ENCODE measurements at places on chromosomes 3 and 15.

DNA sequence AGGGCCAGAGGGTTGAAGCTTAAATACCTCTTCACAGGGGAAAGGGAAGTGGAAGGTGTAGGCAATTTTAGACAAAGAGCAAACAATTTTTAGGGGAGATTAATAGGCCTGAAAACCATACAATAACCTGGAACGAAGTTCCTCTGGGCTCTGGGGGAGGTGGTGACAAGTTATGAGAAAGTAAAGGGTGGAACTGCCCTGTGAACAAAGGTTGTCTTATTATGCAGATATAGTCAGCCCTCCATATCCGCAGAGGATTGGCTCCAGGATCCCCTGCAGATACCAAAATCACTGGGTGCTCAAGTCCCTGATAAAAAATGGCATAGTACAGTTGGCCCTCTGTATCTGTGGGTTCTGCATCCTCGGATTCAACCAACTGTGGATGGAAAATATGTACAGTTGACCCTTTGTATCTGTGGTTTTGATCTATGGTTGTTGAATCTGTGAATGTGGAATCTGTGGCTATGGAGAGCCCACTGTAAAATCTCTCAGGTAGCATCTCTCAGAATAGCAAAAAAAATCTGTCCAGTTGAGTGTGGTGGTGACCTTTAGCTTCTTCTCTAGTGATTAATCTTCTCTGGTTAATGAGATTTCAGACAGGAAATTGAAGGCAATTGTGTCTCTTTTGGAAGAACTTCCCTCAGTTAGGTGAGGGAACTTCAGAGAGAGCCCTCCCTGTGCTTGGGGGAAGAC, 40.2 kb downstream of the CLEC3B start:
- no peak for DNase-seq

GRCh38 chr15:74664028-74664616, 31.7 kb downstream of the EDC3 start:
- DNase-seq: no peak

- DNase-seq: peak; percentile 58
These were observed 37.6 kb upstream of the SLC9A9 start for GRCh38 chr3:143885780-143886427.

- DNase-seq: no peak
These were observed 18.6 kb upstream of the SLC41A3 start for GRCh38 chr3:126102530-126102951.

- peak; percentile 75 for DNase-seq
These were observed 207.1 kb downstream of the TBC1D2B start for GRCh38 chr15:77870195-77871065.

- DNase-seq: no peak
These were observed 64.8 kb upstream of the ARL8B start for GRCh38 chr3:5057272-5057671.

DNA sequence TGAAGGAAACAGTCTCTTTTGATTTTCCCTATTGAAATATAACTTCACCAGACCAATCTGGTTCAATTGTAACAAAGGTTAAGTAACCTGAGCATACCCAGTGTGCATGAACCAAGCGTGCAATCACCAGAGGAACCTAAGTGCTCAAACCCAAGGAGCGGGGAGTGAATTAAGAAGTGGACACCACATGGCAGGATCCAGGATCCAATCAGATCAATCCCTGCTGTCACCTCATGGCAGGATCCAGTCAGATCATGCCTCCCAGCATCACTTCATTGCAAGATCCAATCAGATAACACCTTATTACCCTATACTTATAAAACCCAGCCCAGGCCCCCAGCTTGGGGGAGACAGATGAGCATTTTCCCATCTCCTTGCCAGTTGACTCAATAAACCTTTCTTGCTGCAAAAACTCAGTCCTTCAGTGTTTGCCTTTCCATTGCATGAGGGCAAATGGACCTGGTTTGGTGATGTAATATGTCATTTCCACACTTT, 38.9 kb upstream of the RNU6-1 start:
- no peak for DNase-seq

- no peak for DNase-seq
These were observed 83.4 kb downstream of the ATP2B2 start for GRCh38 chr3:10421996-10422395.

GRCh38 chr3:151091685-151092345, 6.4 kb downstream of the MED12L start:
- DNase-seq: no peak

DNA sequence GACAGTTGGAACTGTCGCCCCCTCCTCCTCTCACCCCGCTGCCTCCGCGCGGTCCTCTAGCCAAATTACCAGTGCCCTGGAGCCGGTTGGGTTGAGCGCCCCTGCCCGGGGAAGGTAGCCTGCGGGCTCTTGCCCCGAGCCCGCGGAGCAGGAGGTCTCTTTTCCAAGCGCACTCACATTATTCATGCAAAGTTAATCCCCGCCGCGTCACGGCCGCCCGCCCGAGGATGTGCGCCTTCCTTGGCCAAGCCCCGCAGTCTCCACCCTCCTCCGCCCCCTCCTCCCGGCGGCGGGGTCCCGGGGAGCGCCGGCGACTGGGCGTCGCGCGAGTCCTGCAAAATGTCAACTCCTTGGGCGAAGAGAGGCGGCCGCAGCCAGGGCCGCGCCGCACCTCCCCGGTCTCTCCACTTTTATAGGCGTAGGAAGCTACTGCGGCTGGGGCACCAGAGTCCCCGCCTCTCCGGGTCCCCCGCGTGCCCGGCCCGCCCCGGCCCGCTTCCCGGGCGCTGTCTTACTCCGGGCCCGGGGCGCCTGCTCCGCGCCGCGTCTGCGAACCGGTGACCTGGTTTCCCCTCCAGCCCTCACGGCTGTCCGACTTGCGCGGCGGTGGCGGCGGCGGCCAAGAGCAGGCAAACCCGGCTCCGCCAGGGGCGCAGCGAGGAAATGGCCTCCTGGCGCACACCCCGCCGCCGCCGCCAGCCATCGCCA, at the start of gene THRB:
THRB (minus strand) TSS at position 233 of the 708 bp plus-strand sequence.
- DNase-seq: peak; percentile 88

DNA sequence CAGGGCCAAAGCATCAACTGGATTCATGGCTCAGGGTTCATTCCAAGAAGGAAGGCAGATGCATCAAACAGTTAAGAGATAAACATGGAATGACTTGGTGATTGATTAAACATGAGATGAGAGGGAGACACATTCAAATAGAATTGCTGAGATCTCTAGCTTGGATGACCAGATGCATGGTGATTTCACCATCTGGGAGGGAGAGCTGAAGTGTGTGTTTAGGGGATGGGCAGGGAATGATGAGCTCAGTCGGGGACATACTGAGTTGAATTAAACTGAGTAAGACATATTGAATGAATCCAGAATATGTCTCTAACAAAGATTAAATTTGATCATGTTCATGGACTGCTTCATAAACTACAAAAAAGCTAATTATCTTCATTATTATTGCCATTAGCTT, 35.5 kb downstream of the CADPS start:
- DNase-seq: no peak

GRCh38 chr3:48500656-48501055, 3.3 kb downstream of the SHISA5 start:
- DNase-seq: no peak

DNA sequence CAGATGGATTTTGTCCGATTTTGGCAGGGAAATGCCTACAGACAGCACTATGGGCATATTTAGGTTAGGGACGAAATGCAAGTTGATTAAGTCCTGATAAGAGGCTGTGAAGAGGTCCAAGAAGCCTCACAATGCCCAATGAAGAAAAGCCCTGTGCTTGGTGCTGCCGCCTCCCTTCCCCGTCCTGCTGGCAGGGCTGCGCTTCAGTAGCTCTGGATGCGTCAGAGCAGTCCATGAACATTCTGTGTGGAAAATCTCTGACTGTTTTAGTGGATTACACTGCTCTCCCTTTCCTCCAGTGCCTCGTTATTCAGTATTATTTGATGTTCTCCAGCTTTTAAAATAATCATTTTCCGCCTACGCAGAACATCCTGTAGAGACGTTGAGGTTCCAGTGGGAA, 39.6 kb downstream of the MLH1 start:
- DNase-seq: no peak

- DNase-seq: no peak
These were observed 56.5 kb downstream of the KY start for GRCh38 chr3:134594331-134594741.

GRCh38 chr3:46701181-46701939, at the start of gene TMIE:
TSS of gene TMIE (plus strand) at chr3:46701392. CDS start at chr3:46701488, 96 bp downstream.
- no peak for DNase-seq

GRCh38 chr3:178802259-178802658, 266.0 kb downstream of the KCNMB2 start:
- no peak for DNase-seq

DNA sequence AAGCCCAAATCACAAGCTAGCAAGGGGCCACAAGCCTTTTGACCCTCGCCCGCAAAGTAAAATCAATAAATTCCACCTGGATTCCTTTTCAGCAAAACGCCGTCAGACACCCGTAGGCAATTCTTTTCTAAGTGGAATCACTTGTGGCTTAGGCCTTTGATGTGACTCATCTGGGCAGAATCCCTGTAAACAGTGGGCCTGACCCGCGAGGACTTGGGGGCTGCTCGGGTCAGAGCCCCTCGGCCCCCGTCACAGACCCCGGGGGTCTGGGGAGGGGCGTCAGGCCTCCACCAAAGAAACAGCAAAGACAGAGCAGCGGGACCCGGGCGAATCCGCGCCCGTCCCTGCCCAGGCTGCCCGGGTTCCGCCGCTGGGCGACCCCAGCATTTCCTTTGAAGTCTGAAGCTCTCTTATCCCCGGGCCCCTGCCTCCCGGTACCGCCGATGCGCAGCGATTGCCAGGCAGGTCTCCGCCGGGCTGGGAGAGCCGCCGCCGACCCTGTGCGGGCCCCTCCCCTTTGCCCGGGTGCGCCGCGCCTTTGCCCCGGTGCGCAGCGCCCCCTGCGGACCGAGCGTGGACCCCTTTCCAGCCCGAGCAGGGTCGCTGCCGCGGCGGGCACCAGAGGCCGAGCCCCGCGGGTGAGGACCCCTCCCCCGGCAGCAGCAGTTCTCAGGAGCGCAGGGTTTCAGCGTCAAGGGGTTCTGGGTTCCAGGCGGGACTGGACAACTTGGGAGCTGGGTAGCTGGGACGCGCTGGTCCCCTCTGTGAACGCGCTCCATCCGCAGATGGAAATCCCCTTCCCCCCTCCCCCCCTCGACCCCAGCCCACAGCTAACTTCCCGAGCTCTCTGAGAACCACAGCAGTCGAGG, 178.3 kb downstream of the UACA start:
- DNase-seq: no peak

GRCh38 chr3:133368371-133369067, 31.3 kb upstream of the BFSP2 start:
- no peak for DNase-seq

- no peak for DNase-seq
These were observed 67.6 kb downstream of the MITF start for GRCh38 chr3:69806735-69807438.

GRCh38 chr3:50542177-50543034, 25.1 kb downstream of the C3orf18 start:
- DNase-seq: peak; percentile 53

- DNase-seq: peak; percentile 53
These were observed 1.4 kb downstream of the ST6GAL1 start for GRCh38 chr3:186931532-186932280.

DNA sequence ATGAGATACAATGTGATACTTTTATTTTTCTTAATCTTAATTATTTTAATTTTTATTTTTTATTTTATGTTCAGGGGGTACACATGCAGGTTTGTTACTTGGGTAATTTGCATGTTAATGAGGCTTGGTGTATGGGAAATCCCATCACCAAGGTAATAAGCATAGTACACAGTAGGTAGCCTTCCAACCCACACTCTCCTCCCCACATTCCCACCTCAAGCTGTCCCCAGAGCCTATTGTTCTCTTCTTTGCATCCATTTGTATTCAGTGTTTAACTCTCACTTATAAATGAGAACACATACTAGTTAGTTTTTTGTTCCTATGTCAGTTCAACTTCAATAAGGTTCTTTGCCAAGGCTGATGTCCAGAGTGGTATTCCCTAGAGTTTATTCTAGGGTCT, 1375.4 kb downstream of the NSUN3 start:
- no peak for DNase-seq

DNA sequence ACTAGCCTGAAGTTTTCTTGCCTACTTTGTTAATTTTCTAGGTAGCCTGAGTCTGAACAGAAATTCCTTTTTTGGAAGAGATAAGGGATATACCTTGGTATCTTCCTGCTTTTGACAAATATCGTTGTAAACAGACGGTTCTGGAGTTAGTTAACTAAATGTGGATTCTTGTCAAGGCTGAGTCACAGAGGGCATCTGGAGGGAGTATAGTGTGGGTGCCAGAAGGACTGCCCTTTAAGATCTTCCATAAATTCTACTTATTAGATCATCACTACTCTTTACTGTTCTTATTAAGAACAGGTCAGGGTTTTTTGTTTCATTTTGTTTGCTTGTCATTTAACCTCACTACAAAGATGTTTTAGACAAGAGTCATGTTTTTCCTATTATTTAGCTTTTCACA, 125.3 kb upstream of the SKOR1 start:
- no peak for DNase-seq

DNA sequence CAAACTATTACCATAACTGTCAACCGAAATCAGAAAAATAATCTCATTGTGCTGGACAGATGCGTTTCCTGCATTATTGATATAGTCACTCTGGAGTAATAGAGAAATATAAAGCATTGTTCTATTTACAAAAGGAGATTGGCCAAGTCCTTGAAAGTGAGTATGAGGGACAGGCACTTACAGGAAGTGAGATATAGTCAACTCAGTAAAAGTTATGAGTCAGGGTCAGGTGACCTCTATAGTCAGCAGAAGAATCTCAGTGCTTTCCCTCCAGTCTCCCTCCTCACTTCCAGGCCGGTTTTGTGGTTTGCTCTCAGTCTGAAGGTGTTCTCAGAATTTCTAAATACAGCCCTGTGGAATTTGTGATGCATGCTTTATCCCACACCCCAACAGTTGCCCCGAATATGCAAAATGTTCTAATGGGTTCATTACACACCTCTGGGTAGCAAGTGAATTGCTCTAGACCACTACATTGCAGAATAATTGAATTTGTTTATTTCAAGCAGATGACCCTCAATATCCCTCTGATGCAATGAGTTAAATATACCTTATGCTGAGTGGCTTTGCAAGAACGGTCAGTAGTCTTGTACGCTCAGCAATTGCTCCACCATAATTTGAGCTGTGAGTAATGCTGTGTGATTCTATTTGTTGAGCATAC, 787.7 kb downstream of the MCTP2 start:
- peak; percentile 25 for DNase-seq

DNA sequence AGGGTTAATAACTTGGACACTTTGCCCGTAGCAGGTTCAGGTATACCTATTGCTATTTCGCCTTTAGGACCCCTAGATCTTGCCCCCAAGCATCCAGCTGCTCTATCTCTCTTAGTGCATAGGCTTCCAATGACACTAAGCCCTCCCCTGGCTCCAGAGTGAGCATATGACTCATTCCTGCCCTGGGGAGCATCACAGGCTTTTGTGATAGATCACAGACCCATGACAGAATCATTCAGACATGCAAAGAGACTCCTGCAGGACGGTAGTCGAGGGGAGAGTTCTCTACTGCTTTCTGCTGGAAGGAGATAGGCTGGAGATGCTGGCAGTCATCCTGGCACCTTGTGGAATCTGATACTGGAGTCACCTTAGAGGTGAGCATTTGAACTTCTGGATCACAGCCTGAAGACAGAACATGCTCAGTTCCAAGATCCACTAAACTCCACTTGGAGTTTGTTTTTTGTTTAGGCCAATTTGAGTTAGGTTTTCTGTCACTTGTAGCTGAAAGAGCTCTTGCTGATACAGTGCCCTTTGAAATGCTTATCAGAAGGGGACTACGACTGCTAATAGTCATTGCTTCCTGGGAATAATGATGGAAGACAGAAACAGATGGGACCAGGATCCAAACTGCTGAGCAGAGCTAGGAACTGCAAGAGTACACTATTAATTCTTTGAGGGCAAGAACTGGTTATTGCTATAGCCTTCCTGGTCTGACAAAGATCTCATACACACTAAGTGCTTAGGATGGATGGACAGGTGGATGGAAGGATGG, 11.0 kb downstream of the LYSMD2 start:
- DNase-seq: peak; percentile 37

GRCh38 chr3:124916837-124917409, 17.6 kb downstream of the MUC13 start:
- DNase-seq: no peak

Measured in OCI-M1 (cell line).